M059J (cell line): ENCODE measurements at places on chromosomes 1 and 21. TPM values are rescaled to one million over a fixed set of nuclear protein-coding genes. Genes with fewer than 3 reads are reported as not detected.

The DYNLT4 gene
- total RNA-seq: 1.4 TPM in 1 of 2 replicates, not detected in the other

GRCh38 chr1:205975387-205975998, 27.7 kb downstream of the RAB7B start:
- DNase-seq: peak; percentile 53

DNA sequence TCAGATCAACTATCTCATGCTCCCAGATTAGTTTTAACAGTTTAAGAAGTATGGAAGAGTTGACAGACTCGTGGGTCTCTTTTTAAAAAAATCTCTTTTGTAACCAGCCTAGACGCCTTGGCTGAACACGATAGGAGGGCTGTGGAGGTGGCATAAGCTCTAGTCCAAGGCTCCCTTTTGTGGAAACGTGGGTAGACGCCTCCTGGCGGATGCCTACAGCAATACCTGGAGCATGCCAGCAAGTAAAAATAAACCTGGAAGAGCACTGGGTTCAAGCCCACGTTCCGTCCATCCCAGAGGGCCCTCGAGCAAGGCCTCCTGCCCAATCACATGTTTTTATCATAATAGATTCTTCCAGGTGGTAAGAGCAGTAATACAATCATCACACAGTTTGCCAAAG, 87.9 kb downstream of the RGS7 start:
- DNase-seq: peak; percentile 25

GRCh38 chr21:36145259-36145658, 10.4 kb downstream of the CBR3 start:
- DNase-seq: no peak

- peak; percentile 75 for DNase-seq
These were observed 133.8 kb upstream of the EDN2 start for GRCh38 chr1:41618066-41618825.

DNA sequence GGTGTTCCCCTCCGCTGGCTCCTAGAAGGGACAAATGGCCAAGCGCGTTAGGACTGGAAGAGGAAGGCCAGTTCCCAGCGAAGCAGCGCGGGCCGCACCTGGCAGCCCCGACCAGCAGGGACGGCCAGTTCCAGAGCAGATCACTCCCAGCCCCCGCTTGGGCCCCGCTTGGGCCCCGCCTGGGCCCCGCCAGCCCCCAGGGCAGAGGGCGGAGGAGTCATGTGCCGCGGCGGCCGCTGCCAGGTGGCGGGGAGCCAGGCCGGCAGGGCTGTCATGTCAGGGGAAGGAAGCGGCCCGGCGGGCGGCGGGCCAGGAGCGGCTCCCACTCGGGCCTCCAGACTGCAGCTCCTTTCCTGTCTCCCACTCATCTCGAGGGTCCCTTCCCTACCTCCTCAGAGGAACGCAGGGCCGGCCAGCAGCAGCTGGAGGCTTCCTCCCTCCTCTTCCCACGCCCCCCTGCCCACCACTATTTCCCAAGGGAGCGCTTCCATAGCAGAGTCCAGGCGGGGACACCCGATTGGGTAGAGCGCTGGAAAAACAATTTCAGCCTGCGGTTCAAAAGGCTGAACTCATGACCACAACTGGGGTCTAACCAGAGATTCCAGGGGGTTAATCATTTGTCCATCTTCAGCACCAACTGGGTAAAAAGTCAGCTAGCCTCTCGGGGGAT, 16.5 kb downstream of the ZNF697 start:
- peak; percentile 80 for DNase-seq

DNA sequence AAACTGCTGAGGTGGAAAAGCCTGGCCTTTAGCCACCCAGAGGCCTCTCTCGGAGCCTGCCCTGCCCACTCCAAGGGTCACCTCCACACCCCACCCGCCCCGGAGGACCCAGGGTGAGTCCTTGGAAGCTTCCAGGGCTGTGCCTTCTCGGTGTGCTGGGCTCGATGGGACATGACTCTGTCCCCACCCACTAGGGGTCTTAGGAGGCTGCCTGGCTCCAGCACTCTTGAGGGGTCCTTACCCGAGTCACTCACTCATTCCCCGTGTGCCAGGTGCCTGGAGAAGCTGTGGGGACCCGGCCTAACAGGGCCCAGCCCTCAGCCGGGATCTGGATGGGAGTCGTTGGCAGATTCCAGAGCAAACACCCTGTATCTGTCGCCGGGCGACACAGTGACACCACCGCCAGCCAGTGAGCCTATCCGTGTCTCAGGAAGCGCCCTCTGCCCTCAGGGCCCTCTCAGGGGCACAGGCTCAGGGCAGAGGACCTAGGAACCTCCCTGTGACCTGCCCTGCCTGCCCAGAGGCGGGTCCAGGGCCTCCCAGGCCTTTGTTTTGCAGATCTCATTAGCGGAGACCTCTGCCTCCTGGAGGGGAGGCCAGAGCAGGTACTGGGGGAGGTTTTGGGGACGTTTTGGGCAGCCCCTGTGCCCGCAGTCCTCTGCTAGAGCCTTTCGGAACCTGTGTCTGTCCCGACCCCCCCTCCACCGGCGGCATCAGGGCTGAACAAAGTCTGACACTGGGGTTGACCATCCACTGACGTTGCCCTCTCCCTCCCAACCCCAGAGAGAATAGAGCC, 3.1 kb upstream of the PRKCZ start:
- DNase-seq: no peak
